CD4-positive, alpha-beta T cell treated with Interleukin-17A for 4 hours (primary cell): ENCODE measurements at places on chromosomes 4 and X.

- DNase-seq: no peak
These were observed 134.8 kb upstream of the GIMD1 start for GRCh38 chr4:106503116-106504050.

DNA sequence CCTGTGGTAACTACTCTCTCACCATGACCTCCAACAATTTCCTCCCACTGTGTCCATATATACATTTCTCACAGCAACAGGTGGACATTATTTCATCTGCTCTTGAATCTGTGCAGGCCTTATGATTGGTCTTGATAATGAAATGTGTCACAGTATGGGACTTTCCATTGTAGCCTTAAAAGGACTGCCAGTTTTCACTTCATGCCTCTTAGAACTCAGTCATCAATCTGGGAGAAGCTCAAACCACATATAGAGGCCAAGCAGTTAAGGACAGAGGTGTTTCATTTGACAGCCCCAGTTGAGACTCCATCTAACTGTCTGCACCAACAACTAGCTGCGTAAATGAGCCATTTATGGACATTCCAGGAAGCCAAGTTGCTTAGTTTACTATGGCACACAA, 1534.8 kb downstream of the ARAP2 start:
- DNase-seq: no peak

- no peak for DNase-seq
These were observed 21.2 kb downstream of the USP17L30 start for GRCh38 chr4:9384126-9384525.

DNA sequence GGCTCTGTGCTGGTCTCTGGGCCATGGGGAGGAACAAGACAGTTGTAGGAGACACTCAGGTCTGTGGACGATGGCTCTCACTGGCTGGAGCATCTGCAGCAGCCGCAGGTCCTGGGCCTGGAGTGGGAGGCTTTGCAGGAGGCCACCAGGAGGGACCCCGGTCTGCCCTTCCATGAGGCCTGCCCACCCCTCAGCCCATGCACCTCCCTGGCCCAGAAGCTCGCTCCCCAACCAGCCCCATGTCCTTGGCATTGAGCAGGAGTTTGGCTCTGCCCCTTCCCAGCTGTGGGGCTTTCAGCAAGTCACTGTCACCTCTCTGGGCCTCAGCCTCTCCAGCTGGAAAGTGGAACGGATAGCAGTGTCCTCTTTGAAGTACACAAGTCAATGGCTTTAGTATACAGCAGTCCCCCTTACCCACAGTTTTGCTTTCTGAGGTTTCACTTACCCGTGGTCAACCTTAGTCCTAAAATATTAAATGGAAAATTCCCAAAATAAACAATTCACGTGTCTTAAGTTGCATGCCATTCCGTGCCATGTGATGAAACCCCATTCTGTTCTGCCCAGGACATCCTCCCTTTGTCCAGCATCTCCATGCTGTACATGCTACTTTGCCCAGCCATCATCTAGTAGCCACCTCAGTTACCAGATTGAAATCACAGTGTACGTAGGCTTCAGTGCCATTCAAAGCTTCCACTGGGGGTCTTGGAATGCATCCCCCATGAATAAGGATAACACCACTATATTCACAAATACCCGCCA, 104.0 kb downstream of the CPZ start:
- DNase-seq: no peak

DNA sequence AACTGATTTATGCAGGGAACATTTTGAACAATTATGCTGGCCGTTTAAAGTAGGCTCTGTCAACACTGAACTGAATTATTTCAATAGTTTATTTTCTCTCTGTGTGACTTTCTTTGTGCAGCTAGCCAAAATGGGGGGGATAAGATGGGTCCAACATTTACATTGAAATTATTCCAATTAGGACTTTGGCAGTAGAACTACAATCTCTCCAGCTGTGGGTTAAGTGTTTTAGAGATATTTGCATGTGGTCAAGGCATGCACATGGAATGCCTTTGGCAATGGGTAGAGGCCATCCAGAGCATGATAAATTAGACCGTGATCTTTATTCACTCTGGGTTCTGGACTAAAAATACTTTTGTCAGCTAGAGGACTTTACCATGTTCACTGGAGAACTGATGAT, 107.9 kb upstream of the ELOVL6 start:
- no peak for DNase-seq

DNA sequence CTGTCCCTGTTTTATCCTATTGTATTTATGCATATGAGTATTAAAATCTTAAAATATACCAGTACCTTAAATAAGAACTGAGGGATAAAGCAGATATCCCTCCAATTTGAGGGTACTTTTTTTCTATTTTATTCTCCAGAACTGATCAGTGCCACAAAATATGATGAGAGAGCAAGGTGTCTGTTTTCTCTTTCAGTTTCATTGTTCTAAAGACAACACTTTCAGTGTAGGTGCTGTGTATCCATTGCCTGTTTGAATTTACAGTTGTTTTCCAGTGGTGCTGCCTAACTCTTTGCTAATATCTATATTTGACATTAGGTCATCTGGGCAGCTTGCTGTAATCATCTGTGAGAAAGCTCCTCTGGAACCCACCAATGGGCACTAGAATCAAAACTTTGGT, 394.7 kb downstream of the IL1RAPL1 start:
- DNase-seq: no peak

- no peak for DNase-seq
These were observed 4.8 kb upstream of the HGFAC start for GRCh38 chr4:3436798-3437581.

GRCh38 chrX:121258545-121258944, 211.1 kb downstream of the GLUD2 start:
- DNase-seq: no peak

GRCh38 chrX:25015486-25016360, at the start of gene ARX:
Gene ARX (minus strand): TSS chrX:25015965. CDS start chrX:25015737, 228 bp downstream.
- DNase-seq: no peak

GRCh38 chr4:8648816-8649630, 56.5 kb downstream of the CPZ start:
- DNase-seq: no peak

DNA sequence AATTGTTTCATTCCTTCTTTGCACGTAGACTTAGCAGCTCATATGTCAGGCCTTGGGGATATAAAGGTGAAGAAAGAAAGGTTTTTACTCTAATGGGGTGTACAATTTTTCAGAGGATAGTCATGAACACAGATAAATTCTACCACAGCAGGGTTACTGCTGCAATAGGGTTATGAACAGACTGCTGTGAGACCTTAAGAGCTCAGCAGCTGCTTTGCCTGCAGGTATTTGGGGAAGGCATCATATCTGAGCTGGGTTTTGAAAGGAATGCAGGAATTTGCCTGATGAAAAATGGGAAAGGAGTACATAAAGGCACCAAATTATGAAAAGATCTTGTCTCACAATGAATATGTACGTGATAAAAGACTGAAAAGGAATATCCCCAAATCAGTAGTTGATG, 128.9 kb downstream of the CEP135 start:
- DNase-seq: no peak

- DNase-seq: no peak
These were observed 345.3 kb upstream of the LCORL start for GRCh38 chr4:18366892-18367291.

GRCh38 chr4:35541146-35541887, 703.0 kb downstream of the ARAP2 start:
- no peak for DNase-seq

DNA sequence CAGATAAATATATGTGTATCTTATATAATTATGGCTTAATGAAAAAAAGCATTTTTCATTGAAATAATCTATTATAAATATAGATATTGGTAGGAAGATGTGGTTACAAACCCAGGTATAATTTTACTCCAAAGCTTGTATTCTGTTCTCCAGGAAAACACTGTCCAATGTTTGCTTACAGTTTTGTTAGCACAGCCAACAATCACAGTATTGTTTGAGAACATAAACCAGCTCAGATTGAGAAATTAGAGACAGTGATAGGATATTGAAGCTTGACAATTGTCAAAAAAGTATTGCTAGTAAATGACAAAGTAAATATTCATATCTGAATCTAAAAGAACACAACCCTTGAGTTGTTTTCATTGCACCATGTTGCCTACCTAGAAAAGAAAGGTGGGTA, 228.8 kb downstream of the ADGRL3 start:
- DNase-seq: no peak
